ENCODE measurements at places on chromosomes 13 and 19. TPM values are rescaled to one million over a fixed set of nuclear protein-coding genes. Genes with fewer than 3 reads are reported as not detected.

Gene PRPF31
- 34.3 TPM for total RNA-seq

DNA sequence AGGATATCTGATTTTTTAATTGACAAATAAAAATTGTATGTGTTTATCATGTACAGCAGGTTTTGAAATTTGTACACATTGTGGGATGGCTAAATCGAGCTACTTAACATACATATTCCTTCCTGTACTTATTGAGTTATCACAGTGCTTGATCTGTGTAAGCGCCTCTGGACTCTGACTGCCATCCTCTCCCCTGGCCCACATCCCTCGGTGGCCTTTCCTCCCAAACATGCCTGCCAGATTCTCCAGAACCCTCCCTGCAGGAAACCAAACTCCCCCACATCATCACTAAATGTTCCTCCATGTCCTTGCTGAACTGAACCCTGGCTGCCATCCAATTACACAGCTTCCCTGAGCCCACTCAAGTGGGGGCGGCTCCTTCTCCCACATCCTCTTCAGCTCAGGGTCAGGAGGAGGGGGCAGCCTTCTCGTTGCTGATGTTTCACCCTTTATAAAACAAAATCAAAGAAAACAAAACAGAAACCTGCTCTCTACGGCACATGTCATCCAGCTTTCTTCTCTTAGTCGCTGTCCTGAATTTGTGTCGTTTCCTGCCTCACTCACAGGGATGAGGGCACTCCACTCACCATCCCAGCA, 97.1 kb upstream of the SPATA13 start:
- ATAC-seq: no peak

DNA sequence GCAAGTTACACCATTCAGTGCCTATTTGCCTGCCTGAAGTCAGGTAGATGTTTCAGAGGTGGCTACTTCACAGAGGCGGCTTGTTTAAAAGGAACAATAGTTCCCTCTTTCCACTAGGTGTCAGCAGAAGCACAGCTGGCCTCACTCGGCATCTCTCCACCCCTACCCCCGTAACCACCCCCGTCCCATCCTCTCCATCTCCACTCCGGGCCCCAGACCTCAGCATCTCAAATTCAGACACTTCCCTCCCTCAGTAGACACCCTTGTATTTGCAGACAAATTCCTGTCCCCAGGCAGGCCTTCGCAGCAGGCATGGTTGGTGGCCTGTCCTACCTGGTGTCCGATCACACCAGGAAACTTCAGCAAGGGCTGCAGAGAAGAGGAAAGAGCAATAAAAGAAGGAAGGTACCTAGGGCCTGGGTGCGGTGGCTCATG, 9.1 kb upstream of the DPP9 start:
- peak; percentile 67 for ATAC-seq

GRCh38 chr13:30141775-30142485, 165.4 kb downstream of the KATNAL1 start:
- no peak for ATAC-seq

DNA sequence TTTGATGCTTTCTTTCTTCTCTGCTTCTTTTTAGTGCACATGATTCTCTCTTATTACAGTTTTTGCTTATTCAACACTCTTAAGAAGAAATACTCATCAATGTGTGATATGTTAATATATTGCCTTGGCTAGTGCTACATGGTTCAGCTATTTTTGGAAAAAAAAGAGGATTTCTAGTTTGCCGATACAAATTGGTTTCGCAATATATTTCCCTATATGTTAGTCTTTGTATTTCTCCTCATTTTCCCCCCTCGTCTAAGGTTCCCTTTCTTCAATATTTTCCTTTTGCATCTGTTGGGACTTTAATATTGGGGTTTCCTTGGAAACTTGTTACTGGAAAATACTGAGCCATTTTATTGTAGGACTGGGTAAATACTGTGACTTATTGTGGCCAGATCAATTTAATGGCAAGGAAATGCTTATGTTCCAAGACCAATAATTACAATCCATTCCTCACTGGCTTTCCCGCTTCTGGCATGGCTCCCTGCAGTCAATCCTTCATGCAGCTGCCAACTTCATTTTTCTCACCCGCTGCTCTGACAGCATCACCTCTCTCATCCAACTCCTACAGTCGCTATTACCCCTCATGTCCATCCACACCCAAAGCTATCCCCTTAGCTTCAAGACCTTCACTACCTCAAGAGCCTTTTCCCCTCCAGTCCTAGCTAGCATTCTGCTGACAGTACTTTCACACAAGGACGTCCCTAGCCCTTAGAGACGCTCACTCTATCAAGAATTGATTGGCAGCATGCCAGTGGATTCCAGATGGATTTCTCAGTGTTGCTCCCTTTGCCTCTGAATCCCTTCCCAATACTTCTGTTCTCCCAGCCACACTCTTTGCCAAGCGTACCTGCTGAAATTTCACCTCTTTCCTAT, 280.1 kb upstream of the TMTC4 start:
- ATAC-seq: no peak
